T-helper 22 cell (primary cell): ENCODE measurements at places on chromosomes 3 and 15.

DNA sequence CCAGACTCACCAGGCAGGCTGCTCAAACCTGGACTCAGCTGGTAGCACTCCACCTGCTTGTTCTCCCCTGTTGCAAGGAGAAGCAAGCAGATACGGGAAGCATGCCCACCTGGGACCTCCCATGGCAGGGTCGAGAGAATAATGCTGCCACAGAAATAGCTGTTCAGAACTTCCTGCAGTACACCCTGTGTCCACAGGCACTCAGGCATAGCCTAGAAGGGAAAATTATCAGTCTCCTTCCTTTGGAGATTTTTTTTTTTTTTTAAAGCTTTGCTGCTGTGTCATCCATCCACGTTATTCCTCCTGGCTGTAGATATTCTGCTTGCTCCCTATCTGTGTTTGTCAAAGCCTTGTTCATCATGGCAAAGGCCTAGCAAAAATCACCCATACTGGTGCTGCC, 32.7 kb upstream of the RPS17 start:
- no peak for DNase-seq

- DNase-seq, result no peak
These were observed 51.0 kb downstream of the MME start for GRCh38 chr3:155131104-155131503.

GRCh38 chr3:126472277-126473006, 3.2 kb downstream of the ZXDC start:
- DNase-seq, result no peak

- DNase-seq, result no peak
These were observed 96.7 kb downstream of the IL5RA start for GRCh38 chr3:3013317-3014052.

GRCh38 chr3:133644768-133645167, 17.0 kb downstream of the TOPBP1 start:
- no peak for DNase-seq

DNA sequence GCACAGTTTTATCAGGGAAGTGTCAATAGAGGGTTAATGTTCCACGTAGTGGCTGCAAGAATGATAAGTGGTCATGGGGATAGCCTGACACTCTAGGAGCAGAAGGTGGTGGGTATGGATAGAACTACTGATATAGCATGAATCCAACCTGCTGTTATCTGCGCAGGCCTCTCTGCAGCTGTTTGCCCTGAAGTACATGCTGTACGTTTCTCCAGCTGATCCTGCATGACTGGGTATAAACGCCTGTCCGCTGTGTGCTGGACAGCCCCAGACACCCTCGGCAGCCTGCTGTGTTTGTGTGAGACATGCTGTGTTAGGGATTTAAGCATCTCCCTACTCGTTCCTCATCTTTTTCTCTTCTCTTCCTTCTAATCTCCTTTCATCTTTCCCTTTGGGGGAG, 87.1 kb downstream of the LPP start:
- no peak for DNase-seq

DNA sequence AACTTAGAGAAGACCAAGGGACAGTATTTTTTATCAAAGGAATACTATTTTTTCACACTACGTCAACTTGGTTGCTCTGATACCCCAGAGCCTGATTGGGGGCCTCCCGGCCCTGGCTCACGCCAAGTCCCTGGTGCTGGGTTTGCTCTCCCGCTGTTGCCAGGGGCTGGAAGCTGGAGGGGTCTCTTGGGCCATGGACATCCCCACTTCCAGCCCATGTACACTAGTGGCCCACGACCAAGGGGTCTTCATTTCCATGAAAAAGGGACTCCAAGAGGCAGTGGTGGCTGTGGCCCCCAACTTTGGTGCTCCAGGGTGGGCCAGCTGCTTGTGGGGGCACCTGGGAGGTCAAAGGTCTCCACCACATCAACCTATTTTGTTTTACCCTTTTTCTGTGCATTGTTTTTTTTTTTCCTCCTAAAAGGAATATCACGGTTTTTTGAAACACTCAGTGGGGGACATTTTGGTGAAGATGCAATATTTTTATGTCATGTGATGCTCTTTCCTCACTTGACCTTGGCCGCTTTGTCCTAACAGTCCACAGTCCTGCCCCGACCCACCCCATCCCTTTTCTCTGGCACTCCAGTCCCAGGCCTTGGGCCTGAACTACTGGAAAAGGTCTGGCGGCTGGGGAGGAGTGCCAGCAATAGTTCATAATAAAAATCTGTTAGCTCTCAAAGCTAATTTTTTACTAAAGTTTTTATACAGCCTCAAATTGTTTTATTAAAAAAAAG, 20.3 kb upstream of the BSN start:
- DNase-seq, result no peak

- no peak for DNase-seq
These were observed 101.3 kb upstream of the CMC1 start for GRCh38 chr3:28139967-28140634.

- DNase-seq, result no peak
These were observed 248.1 kb downstream of the LRRN1 start for GRCh38 chr3:4047366-4047765.

DNA sequence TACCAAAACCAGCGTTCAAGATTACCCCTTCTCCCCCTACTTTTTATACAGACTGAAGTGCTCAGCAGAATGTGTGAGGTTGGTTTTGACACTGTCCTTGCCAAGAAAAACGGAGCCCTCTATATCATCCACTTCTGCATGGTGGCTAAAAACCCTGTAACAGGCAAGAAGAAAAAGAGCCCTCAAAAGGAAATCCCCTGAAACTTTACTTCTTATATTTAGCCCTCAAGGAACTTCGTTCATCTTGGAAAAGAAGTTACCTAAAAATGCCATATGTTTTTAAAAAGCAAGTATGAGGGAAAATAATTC, 473.6 kb downstream of the FOXP1 start:
- no peak for DNase-seq

DNA sequence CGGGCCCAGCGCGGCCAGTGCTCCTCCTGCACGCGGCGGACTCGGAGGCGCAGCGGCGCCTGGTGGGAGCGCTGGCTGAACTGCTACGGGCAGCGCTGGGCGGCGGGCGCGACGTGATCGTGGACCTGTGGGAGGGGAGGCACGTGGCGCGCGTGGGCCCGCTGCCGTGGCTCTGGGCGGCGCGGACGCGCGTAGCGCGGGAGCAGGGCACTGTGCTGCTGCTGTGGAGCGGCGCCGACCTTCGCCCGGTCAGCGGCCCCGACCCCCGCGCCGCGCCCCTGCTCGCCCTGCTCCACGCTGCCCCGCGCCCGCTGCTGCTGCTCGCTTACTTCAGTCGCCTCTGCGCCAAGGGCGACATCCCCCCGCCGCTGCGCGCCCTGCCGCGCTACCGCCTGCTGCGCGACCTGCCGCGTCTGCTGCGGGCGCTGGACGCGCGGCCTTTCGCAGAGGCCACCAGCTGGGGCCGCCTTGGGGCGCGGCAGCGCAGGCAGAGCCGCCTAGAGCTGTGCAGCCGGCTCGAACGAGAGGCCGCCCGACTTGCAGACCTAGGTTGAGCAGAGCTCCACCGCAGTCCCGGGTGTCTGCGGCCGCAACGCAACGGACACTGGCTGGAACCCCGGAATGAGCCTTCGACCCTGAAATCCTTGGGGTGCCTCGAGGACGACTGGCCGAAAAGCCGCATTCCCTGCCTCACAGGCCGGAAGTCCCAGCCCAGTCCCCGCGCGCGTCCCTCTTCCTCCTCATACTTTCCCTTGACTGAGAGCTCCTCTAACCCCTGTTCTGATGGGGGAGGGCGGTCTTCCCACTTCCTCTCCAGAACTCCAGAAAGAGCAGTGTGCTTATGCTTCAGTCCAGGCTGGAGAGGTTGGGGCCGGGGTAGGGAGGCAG, 1.4 kb upstream of the IL17RC start:
- DNase-seq, result no peak

DNA sequence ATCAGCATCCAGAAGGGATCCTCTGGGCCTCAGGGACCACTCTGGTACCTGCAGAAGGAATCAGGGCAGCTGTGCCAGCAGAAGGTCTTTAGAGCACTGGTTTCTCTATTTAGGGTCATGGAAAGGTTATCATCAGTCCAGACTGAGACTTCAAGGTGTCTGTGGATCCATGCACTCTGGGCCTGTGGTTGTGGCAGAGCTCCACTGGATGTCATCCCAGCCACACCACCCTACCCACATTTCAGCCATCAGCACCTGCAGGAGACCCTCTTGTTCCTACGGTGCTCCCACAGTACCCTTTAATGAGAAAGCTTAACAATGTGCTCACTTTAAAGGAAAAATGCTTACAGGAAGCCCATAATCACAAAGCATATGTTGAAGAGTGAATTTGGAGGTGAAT, 603.4 kb upstream of the CCDC54 start:
- DNase-seq, result no peak

DNA sequence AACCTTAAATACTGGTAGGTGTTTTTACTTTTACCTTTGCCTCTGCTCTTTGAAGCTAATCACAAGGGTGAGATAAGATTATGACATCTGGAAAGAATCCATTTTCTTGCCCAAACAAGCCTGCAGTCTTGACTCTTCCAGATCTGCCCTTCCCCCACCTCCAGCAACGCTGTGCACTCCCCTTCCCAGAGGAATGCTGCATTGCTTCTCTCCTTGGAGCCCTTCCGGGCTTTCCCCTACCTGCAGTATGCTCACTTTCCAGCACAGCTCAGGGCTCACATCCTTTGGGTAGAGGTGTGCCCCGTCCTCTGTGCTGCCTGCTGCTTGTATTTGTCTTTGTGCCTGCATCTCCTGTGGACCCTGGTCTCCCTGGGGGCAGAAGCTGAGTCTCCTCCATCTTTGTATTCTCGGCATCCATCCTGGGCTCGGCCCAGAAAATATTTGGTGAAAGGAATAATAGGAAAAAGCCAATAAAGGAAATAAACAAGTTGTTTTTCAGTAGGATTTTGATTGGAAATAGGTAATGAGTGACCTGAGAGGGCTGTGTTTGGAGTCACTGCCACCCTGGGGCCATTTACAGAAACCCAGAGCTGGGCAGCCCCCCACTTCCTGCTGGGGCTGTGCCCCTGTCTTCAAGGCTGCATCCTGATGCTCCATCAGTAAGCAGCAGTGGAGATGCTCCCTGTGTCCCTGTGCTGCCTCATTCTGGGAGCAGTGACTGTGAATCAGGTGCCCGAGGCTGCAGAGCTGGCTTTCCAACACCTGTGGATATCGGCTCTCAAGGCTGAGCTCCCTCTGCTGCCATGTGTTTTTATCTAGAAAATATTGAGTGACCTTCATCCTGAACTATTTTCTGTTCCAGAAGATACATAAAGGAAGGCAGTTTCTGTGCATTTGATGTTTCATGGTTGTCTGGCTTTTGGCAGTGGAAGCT, 117.5 kb downstream of the EEFSEC start:
- no peak for DNase-seq

- no peak for DNase-seq
These were observed 18.1 kb downstream of the TOPBP1 start for GRCh38 chr3:133643611-133644010.

- peak; percentile 16 for DNase-seq
These were observed 37.5 kb upstream of the STIMATE start for GRCh38 chr3:52934630-52935530.

GRCh38 chr15:36742696-36743095, 163.3 kb downstream of the CDIN1 start:
- no peak for DNase-seq

DNA sequence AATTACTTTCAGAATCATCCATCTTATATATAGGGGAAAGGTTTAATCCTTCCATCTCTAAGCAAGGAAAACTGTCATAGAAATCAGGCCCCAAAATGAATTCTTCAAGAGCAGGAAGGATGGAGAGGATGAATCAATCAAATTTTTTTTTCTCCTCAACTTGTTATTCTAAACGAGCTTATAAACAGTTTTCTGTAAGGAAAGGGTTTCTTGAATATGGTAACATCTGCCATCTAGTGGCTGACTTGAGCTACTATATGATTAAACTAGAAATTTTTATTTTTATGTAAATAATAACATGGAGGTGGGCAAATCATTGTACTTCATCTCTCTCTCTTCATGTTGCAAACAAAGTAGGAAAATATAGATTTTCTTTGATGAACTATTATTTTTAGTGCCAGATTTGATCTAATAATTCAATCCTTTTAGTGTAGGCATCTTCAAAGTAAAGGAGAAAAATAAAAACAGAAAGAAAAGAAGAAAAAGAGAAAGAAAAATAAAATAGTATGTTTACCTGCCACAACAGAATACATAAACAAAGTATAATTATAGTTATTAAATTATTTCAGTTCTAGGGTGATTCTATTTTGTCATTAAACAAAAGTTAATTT, 146.6 kb downstream of the SERPINI1 start:
- no peak for DNase-seq

GRCh38 chr3:14783480-14784086, 35.2 kb upstream of the FGD5 start:
- no peak for DNase-seq

GRCh38 chr15:69718436-69718835, 265.8 kb downstream of the RPLP1 start:
- DNase-seq, result no peak

DNA sequence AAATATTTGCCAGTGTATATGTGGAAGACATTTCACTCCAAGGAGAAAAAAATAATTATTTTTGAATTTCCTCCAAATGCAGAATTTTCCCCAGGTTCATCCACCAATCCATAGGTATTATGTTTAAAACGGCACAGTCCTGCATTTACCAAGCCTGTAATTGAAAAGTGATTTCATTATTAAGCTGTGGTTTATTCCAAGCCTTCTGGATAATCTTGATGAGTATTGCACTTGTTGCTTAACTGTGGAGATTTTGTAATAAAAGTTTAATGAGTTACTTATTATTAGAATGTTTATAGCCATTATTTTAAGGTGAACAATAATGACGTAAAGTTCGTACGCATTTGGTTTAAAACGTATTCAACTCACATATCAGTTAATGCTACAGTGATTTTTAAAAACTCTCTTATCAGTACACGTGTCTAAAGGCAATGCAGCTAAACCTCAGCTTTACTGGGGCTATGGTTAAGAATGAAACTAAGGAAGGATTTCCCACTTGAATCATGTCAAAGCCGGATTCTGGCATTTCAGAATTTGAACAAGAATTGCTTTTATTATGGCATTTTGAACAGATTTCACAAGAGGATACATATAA, 283.9 kb downstream of the MECOM start:
- no peak for DNase-seq

DNA sequence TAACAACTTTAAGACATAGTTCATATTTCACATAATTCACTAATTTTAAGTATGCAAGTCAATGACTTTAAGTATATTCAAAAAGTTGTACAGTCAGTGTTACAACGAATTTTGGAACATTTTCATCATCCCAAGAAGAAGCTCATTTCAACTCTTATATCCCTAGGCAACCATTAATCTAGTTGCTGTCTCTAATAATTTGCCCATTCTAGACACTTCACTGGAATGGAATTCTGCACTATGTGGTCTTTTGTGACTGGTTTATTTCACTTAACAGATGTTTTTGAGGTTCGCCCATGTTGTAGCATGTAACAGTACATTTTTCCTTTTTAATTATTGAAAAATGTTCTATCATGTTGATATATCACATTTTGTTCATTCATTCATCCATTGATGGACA, 104.2 kb upstream of the SPRED1 start:
- DNase-seq, result no peak
